T-helper 1 cell (primary cell): ENCODE measurements at places on chromosomes 3 and 15.

GRCh38 chr3:172333042-172333377 is 115.2 kb downstream of the GHSR start:
- no peak for DNase-seq

GRCh38 chr3:129567176-129567705 is 24.3 kb downstream of the H1-8 start:
- DNase-seq: no peak

DNA sequence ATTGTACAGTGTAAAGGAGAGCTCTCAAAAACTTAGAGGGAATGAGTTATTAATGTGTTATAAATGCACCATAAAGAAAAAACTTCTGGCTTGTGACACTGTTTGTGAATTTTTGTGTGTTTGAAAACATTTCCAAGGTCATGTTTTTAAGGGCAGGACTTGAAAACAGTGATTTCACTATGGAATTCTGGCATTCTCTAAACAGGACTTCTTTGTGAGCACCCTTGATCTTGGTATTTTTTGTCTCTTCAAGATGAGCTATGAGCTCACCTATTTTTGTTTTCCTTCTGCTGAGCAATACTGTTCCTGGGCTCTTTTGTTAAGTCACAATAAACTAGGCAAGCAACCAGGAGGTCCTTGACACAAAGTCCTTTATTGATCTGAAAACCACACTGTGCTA is 284.4 kb downstream of the RBMS3 start:
- no peak for DNase-seq

- no peak for DNase-seq
Measured at GRCh38 chr15:63372018-63372705, 9.5 kb downstream of the CA12 start.

DNA sequence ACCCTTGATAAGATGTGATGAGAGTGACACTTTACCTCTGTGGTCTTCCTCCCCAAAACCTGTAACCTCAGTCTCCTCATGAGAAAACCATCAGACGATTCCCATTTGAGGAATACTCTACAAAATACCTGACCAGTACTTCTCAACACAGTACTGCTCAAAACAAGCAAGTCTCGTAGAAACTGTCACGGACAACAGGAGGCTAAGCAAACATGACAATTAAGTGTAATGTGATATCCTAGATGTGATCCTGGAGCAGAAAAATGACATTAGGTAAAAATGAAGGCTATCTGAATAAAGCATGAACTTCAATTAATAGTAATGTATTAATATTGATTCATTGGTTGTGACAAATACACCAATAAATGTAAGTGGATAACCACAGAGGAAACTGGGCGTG is 113.6 kb downstream of the CACNA2D3 start:
- DNase-seq: no peak

DNA sequence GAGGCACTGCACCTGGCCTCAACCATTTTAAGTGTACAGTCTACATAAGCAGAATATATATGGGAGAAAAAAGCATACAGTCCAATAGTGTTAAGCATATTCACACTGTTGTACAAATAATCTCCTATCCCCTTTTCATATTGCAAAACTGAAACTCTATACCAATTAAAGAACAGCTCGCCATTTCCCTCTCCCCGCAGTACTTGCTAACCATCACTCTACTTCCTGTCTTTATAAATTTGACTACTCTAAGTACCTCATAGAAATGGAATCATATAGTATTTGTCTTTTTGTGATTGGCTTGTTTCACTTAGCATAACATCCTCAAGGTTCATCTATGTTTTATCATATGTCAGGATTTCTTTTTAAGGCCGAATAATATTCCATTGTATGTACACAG is 21.6 kb upstream of the TASOR start:
- DNase-seq: no peak

GRCh38 chr15:69897471-69898237 is 200.1 kb downstream of the TLE3 start:
- no peak for DNase-seq

DNA sequence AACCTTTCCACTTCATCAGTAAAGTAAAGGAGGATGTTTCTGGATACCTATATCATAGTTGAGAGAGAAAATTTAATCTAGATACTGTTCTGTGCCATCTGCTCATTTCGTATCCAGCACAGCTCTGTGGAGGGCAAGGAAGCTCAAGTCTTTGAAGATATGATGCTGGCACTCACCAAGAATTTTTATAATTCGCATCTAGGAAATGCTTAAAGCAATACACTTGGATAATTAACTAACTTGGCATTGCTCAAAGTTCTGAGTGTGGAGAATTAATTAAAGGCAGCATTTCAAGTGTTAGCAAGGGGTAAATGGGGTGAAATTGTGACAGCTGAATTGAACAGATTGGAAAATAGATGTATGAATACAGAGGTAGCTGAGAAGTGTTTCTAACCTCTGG is 213.2 kb downstream of the KCNMB2 start:
- DNase-seq: no peak

GRCh38 chr3:72288955-72289691 is 504.2 kb upstream of the PROK2 start:
- DNase-seq: no peak

- DNase-seq: no peak
Measured at GRCh38 chr3:128080323-128081080, 28.3 kb downstream of the SEC61A1 start.

- DNase-seq: no peak
Measured at GRCh38 chr15:57527382-57528091, 64.2 kb upstream of the MYZAP start.

DNA sequence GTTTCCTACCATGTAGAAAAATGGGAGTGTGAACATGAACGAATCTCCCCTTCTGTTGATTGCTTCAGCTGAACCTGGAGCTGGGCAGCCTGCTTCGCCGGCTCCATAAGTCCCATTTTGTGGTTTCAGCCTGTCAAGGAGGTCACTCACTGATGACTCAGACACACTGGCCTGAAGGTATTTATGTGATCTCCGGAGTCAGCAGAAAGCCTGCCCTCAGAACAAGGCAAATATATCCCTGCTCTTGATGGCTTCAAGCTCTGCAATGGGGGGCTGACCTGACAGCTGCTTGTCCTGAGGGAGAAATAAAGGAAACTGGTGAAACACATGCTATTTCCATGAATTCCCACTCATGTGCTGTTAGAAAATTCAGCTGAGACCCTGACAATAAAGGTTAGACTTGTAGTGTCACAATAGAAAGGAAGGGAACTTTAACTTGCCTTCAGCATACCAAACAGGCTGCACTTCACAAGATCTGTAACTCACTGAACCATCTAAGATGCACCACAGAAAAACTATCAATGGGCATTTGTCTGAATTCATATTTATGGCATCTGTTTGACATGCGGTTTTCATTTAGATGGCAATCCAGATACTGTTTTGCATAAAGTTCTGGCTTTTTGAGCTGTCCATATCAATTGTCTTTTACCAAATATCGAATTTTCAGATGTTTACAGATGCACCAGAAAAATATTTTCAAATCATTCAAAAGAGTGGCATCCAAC is 282.0 kb upstream of the VEPH1 start:
- DNase-seq: no peak

GRCh38 chr15:35197306-35197705 is 112.2 kb upstream of the NANOGP8 start:
- no peak for DNase-seq
